Osteoblast (primary cell): ENCODE measurements at places on chromosomes 16 and 17. TPM values are rescaled to one million over a fixed set of nuclear protein-coding genes. Genes with fewer than 3 reads are reported as not detected.

DNA sequence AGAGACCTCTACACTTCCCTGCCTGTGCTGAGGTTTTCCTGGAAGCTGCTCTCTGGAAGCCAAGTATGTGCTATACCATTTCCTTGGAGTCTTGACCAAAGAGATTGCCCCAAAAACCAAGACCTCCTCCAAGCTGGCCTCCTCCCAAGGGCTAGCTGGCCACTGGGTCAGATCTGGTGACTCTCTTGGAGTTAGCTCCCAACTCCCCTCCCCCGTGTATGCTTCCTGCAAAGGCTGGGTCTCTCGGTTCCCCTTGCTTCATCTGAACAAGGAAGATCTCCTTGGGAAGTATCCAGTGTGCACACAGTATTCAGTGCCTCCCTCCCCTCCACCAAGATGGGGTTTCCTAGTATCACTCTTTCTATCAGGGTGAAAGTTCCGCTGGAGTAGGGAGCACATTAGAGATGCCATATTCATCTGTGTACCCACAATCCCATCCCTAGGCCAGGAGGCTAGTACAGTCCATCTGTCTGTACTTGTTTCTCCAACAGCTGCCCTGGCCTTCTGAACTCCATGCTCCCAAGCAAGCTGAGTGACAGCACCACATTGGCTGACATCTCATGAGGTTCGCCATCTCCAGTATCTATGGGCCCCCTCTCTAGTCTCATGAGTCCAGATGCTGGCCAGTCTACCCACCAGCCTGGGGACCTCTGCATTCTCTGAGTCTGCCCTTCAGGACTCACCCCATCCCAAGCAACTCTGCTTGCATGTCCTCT lies 3.2 kb downstream of the GAS7 start:
- no peak overlapping the region for H3K27ac ChIP-seq
- DNase-seq, result no peak
- H3K27me3 ChIP-seq, result peaks cover 10% of the 10 kb centered on the region
- no peaks in the 10 kb centered on the region for H3K4me1 ChIP-seq
- H3K4me3 ChIP-seq, result no peak overlapping the region
- no peaks in the 10 kb centered on the region for H3K36me3 ChIP-seq

DNA sequence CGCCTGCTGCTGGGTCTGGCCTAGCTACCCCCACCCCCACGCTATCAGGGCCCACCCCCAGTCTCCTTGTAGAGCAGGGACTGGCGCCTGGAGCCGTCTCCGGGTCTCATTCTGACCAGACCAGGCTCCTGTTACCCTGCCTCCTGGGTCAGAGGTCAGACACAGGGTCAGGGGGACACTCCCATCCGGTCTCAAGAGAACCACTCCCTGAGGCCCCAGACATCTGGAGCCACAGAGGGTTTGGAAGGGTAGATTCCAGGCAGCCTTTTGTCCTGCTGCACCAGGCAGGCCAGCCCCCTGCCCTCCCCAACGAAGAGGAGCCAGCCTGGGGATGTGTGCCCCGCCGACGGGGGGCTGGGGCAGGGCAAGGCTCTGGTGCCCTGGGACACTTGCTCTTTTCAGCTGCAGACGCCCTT lies 944 bp upstream of the WFIKKN1 start:
- H3K27ac ChIP-seq, result no peak overlapping the region
- H3K36me3 ChIP-seq, result no peaks in the 10 kb centered on the region
- H3K4me3 ChIP-seq, result no peak overlapping the region
- no peaks in the 10 kb centered on the region for H3K27me3 ChIP-seq
- peaks cover 13% of the 10 kb centered on the region for H3K4me1 ChIP-seq
- no peak for DNase-seq

GRCh38 chr17:68674029-68674925 lies 73.1 kb upstream of the FAM20A start:
- H3K36me3 ChIP-seq, result no peaks in the 10 kb centered on the region
- no peak overlapping the region for H3K27ac ChIP-seq
- peaks cover 2% of the 10 kb centered on the region for H3K4me1 ChIP-seq
- H3K4me3 ChIP-seq, result no peak overlapping the region
- no peaks in the 10 kb centered on the region for H3K27me3 ChIP-seq
- DNase-seq, result no peak

- DNase-seq, result no peak
- H3K27ac ChIP-seq, result peak overlapping the region; percentile 99
- no peaks in the 10 kb centered on the region for H3K27me3 ChIP-seq
- H3K36me3 ChIP-seq, result no peaks in the 10 kb centered on the region
- peaks cover 41% of the 10 kb centered on the region for H3K4me1 ChIP-seq
- H3K4me3 ChIP-seq, result peak overlapping the region; percentile 41
These were observed 32.9 kb upstream of the CLEC18A start for GRCh38 chr16:69918241-69918640.

- no peaks in the 10 kb centered on the region for H3K36me3 ChIP-seq
- peak; percentile 69 for DNase-seq
- H3K27ac ChIP-seq, result no peak overlapping the region
These were observed 5.2 kb downstream of the GRB7 start for GRCh38 chr17:39742856-39743436.

Gene PLD6
- 1.4 and 2.7 TPM in 2 replicates for total RNA-seq

Gene SDK2
- under 0.01 TPM in 2 replicates for total RNA-seq

Gene UNC45B
- total RNA-seq, result not detected in 2 replicates

Gene CFAP97D1
- under 0.01 TPM in 1 of 2 replicates, not detected in the other for total RNA-seq

Gene ARHGAP23
- total RNA-seq, result 47.0 and 49.8 TPM in 2 replicates

Gene CCL22
- not detected in 2 replicates for total RNA-seq
